ENCODE measurements at places on chromosomes 6 and 20.
A peak's percentile ranks its signal among the peaks of the same experiment; 100 is the strongest.

- DNase-seq: no peak
Measured at GRCh38 chr20:47701612-47702011, 83.7 kb downstream of the SULF2 start.

DNA sequence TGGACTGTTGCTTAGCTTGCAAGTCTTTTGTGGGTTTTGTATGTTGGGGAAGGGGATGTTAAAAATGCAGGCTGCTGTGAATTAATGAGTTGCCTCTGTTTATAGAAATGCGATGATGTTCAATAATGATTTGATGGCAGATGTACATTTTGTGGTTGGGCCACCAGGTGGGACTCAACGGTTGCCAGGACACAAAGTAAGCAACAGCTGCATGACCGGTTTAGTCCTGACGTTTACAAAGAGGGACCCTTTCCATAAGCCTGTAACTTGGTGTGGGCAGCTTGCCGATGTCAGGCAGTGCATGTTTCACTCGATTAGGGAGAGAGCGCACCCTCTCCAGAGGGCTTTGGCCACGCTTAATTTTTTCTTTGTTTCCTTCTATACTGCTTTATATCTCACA lies 1.3 kb downstream of the BTBD3 start:
- no peak for DNase-seq

DNA sequence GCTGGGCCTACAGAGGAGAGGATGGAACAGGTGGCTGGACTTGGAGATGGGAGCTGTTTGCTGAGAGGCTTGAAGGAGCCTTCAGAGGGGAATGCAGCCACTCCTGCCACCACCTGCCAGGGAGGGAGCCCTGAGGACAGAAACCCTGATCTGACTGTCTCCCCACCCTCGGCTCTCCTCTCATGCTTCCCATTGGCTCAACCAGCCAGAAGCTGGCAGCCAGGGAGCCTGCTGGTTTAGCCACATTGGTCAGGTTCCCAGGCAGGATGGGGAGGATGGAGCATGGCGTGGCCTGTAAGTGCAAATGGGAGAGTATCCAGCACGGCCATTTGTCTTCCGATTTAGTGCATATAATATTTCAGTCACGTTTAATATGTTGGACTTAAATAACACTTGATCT lies 12.8 kb downstream of the TREM1 start:
- no peak for DNase-seq

- DNase-seq: no peak
Measured at GRCh38 chr6:14655201-14656061, 537.9 kb downstream of the CD83 start.

DNA sequence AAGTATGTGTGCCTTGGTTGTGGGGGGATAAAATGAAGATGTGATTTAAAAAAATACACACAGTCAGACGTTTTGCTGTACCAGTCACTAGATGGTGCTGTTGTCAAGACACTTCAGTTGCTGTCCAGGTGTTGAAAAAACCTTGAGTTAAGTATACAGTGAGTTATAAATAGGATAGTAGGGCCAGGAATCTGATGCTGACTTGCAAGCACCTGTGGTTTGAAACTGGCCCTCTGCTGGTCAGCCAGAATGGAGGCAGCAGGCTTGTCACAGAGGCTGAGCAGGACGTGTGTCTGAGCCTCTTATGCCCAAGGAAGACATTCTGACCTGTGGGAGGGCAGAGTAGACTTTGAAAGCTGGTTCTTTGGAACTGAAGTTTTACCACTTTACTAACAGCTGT lies 27.8 kb downstream of the RNF8 start:
- DNase-seq: peak; percentile 18

GRCh38 chr6:114936080-114936479 lies 593.3 kb upstream of the HS3ST5 start:
- no peak for DNase-seq

DNA sequence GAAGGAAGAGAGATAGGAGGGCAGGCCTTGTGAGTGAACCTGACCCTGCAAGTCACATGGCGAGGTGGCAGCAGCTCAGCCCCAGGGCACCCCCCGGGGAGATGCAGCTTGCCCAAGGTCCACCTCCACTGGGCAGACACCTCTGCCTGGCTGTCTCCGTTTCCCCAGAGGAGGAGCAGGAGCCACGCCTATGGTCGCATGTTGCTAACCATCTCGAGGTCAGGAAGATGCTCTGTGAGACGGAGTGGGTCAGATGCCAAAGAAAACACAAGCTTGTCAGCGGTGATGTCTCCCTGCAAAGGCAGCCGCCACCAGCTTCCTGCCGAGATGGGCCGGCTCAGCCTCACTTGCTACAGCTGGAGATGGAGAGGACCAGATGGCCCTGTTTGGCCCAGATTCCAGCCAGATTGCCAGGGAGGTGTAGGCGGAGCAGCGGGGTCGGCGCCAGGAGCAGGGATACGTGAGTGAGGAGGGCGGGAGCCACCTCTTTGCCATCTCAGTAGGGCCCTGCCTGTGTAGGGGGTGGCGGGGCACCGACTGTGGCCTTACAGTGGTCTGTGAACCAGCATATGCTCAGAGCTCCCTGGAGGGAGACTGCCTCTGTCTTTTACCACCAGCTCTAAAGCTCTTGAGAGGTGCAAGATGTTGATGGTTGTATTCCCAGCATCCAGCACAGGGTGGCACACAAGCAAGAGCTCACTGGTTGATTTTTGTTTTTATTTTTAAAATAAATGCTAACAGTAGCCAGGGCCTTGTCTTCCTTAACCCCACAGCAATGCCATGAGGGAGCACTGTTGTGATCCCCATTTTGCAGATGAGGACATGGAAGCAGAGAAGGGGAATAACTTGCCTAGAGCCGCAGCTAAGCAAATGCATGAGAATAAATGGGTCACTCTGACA lies 42.9 kb upstream of the FAM83D start:
- DNase-seq: no peak

GRCh38 chr20:49642816-49643215 lies 70.9 kb downstream of the B4GALT5 start:
- DNase-seq: no peak

- no peak for DNase-seq
Measured at GRCh38 chr6:13184547-13184946, 143.8 kb downstream of the TBC1D7 start.

GRCh38 chr20:43583982-43584432 lies 6.7 kb upstream of the IFT52 start:
- DNase-seq: no peak

GRCh38 chr20:33561692-33562601 lies 72.1 kb downstream of the CBFA2T2 start:
- DNase-seq: no peak
